Activated T-helper 1 cell treated with anti-CD3 and anti-CD28 coated beads, Interleukin-2, amount 50 U/mL, for 16 hours (primary cell): ENCODE measurements at places on chromosomes 7 and 10.

DNA sequence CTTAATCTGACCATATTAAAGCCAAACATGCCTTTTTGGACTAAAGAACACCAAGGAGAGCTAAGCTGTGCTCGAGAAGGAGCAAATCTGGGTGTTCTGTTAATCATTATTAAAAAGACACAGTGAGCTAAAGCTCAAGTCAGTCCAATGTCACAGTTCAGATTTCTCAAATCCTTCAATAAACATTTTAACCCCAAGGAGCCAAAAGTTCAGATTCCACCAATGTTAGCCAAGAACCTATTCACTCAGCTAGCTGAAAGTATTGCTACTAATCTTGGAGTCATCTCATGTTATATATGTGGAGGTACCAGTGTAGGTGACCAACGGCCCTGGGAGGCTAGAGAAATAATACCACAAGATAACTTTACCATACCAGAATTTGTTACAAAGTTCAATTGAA lies 14.5 kb upstream of the ZNF33B start:
- no peak for DNase-seq

DNA sequence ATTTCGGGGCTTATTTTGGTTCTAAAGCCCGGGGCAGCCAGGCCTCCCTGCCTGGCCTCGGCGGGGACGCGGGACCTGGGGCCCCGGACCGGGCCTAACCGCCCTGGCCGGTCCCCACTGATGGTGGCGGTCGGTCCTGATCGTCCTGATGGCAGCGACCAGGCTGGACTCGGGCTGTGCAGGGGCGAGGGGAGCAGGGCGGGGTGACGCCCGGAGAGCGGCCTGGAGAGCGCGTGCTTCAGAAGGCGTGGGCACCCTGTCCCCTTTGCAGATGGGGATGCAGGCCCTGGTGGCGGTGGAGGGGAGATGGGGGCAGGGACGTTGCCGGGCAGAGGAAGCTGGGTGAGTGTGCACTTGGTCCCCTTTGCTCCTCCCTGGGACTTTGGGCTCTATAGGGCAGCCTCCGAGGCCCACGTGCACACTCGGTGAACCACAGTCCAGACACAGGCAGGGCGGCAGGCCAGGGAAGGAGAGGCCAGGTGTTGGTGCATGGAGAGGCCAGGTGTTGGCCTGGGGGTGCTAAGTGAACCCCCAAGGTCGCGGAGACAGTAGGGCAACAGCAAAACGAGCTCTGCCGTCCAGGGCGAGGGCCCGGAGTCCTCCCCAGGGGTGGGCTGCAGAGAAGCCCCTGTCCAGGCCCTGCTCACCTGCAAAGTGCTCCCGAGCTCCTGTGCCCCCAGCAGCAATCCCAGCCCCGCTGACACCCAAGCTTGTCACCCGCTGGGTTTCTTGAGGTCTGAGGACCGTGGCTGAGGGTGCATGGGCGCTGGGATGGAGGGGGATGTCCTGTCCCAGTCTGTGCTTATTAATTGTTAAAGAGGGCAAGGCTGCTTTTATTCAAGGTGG lies 42.4 kb upstream of the FAM20C start:
- no peak for DNase-seq

GRCh38 chr7:51160411-51160810 lies 156.2 kb downstream of the COBL start:
- no peak for DNase-seq

DNA sequence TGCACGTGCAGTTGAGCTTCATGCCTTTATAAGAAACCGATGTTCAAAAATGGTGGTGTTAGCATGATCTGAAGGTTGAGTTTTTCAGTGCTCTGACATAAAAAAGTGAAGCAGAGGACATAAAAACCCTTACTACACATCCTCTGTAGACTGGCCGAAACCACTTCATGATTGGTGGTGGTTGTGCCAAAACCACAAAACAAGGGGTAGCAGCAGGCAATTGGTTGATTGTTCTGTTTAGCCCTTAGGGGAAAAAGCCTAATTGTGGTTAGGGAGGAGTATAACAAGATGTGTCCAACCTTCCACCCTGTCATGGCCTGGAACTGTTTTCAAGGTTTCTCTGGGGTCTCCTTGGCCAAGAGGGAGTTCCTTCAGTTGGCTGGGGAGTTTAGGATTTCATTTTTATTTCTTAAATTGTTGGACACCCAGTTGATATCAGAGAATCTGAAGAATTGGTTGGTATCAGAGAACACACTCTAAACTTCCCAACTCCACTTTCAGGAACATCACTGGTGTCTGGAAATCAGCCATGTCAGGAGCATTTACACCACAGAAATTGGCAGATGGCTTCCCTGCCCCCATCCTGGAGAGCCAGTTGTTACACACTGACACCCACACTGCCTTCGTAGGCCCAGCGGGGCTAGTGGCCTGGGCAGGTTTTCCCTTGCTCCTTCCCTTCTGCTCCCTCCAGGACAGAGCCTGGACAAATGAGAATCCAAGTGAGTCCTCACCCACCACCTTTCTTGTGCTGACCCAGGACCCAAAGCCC lies 18.8 kb downstream of the MRPS24 start:
- no peak for DNase-seq
